ENCODE measurements at places on chromosomes 13 and 19.

DNA sequence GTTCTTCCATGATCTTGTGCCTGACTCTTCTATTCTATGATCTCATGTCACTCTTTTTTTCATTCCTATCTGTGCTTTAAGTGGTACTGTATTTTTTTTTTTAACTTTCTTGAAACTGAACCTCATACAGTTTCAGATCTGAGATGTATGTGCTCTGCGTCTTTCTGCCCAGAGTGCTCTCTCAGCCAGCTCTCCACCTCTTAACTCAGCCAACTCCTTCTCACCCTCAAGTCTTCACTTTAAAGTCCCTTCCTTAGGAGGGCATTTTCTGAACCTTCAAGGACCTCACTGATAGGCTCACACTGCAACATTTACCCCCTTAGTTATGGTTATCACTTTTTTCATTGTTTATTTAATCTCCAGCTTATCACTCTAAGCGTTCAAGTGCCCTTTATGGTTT lies 158.7 kb downstream of the IRS2 start:
- no peak for DNase-seq

DNA sequence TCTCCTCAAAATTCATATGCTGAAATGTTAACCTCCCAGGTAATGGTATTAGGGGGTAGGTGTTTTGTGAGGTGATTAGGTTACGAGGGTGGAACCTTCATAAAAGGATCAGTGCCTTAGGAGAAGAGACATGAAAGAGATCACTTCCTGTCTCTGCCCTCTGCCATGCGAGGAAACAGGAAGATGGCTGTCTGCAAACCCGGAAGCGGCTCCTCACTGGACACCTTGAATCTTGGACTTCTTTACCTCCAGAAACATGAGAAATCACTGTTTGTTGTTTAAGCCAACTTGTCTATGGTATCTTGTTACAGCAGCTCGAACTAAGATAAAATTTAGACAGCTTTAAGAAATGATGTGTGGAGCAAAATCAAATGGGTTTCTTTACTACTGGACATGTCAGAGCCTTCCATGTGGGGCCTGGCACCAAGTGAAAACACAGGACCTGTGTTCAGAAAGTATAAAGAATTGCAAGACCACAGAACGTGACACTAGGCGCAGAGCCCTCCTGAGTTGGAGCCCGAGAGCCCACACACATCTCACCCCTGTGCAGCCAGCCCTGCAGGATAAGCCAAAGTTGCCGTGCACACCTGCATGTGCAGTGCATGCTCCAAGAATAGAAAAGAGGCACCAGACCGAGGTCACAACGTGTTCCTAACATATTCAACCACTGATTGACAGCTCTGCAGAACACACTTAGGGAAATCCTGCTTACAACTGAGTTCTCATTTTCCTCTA lies 112.5 kb upstream of the UQCRFS1 start:
- DNase-seq, result no peak

GRCh38 chr19:18881491-18881890 lies 14.5 kb downstream of the CERS1 start:
- DNase-seq, result no peak

- DNase-seq, result no peak
These were observed 35.2 kb downstream of the STK24 start for GRCh38 chr13:98541701-98542203.

DNA sequence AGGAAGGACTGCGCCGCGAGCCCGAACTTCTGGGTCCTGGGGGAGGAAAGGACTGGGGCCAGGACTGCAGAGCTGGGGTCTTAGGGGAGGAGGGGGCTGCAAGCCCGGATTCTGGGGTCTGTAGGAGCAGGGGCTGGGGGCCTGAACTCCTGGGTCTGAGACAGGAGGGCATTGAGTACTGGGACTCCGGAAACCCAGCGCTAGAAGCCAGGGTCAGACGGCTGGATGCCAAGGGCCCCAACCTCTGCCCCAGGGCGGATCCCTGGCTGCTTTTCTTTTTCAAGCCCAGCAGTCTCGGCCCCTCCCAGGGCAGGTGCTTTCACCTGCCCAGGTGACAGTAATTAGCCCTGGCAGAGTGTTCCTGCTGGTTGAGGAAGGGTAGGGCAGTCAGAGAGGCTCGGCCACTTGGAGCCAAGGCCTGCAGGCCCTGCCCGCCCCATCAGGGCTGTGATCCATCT lies 2.3 kb downstream of the MYH14 start:
- DNase-seq, result no peak

- DNase-seq, result no peak
These were observed 10.5 kb downstream of the MYO9B start for GRCh38 chr19:17086120-17086519.

- DNase-seq, result no peak
These were observed 745.2 kb downstream of the PCDH17 start for GRCh38 chr13:58376775-58377174.
